ENCODE measurements at places on chromosomes 2 and 18.

DNA sequence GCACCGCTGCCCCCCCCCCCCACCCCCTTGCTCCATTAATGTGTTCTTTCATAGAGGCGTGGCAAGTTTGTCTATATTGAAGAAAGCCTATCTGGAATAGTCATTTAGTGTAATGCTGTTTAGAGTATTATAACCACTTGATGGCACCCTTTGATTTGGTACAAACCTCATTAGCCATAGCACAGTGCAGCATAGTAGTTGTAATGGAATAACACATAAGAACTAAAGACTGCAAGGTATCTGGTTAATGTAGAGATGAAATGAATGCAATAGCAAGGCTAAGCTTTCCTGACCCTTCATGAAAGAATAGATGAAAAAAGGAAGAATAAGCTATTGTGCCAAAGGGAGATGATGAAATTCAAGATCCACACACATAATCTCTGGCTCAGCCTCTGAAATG is 81.9 kb downstream of the EHBP1 start:
- no peak for DNase-seq

DNA sequence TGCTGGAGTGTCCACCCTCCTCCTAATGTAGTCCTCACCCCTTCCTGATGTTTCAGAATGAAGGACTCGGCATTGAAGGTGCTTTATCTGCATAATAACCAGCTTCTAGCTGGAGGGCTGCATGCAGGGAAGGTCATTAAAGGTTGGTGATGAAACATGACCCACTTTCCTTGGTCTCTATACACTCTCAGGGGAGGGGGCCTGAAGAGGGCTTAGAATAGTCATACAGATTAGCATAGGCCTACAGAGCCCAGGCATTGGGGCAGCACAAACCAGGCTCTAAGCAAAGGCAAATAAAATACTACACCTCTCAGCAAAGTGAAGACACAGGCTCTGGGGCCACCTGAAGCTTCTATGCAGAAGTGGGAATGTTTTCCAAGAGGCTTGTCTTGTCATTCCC is 1.8 kb downstream of the IL36RN start:
- no peak for DNase-seq

GRCh38 chr2:177731384-177731783 is 338.8 kb downstream of the AGPS start:
- DNase-seq, result no peak

DNA sequence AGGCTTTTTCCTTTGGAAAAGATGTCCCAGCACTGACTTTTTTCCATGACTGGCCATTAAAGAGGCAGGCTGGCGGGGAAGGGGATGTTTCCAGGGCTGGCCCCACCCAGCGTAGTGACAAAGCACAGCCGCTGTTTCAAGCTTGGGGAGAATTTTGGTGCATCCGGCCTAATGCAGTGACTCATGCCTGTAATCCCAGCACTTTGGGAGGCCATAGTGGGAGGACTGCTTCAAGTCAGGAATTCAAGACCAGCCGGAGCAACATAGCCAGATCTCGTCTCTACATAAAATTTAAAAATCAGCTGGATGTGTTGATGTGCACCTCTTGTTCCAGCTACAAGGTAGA is 78.0 kb upstream of the SH3BP4 start:
- DNase-seq, result no peak

GRCh38 chr18:34626404-34627136 is 83.5 kb upstream of the DTNA start:
- no peak for DNase-seq

- DNase-seq, result no peak
These were observed 12.1 kb upstream of the MAPRE2 start for GRCh38 chr18:35029103-35029502.

DNA sequence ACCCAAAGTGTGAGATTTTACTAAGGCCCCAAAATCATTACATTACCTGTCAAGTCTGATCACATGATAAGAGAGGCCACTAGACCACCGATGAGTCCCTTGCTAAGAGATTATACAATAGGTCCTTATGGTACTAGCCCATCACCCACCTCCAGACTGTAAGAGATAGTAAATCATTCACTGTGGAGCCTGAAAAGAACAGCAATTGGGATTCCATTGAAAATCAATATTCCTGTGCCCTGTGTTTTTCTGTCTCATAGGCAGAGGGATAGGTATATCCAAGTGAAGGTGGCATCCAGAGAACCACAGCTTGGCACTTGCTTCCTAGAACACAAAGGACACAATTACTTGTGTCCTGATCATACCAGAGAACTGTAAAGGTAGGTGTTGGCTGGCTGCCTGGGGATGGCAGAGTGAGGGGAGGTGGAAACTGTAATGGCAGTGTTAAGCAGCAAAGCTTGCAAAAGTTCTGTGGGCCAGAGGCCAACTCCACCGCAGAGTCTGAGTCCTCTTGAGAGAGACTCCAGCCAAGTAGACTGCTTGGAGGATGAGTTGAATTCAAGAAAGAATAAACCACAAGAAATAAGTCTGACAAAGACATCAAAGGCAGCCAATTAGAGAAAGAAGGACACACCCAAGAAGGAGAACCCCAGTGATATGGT is 102.0 kb upstream of the PIEZO2 start:
- DNase-seq, result no peak

- no peak for DNase-seq
These were observed 40.4 kb upstream of the C1D start for GRCh38 chr2:68103030-68103708.

- no peak for DNase-seq
These were observed 20.5 kb downstream of the PUM2 start for GRCh38 chr2:20330192-20330591.

- no peak for DNase-seq
These were observed 146.3 kb downstream of the GALR1 start for GRCh38 chr18:77395953-77396352.

- DNase-seq, result no peak
These were observed 120.4 kb upstream of the TLK1 start for GRCh38 chr2:171281110-171281509.

DNA sequence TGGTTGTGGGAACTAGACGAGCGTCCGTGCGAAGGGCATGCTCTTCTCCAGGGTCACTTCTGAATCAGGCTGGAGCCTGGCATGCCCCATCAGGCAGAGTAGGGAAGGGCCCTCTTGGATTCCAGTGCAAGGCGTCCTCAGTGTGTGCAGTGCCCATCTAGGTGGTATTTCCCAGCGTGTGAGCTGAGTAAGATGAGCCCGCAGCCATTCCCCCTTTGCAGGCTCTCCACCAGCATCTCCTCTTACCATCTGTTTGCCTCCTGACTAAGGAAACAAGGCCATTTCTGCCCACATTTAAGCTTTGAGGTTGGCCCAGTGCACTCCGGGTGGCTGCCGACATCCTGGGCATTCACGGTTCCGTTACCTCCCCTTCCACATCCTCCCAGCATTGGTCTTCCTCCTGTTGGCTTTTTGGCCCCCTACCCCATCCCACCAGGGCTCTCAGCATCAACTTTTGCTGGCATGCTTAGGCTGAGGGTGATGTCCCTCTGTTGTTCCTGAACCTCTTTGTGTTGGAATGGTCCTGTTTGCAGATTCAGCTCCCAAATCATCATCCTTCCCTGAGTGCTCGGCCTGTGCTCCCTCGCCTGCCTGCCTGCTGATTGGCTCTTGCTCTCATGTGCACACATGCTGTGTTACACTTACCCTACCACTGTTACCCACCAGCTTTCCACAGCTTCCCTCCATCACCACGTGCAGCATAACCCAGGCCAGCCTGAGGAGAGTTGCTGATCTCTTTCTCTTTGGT is 11.8 kb downstream of the CEP68 start:
- DNase-seq, result no peak

- DNase-seq, result no peak
These were observed 71.8 kb downstream of the ID2 start for GRCh38 chr2:8753609-8754008.

DNA sequence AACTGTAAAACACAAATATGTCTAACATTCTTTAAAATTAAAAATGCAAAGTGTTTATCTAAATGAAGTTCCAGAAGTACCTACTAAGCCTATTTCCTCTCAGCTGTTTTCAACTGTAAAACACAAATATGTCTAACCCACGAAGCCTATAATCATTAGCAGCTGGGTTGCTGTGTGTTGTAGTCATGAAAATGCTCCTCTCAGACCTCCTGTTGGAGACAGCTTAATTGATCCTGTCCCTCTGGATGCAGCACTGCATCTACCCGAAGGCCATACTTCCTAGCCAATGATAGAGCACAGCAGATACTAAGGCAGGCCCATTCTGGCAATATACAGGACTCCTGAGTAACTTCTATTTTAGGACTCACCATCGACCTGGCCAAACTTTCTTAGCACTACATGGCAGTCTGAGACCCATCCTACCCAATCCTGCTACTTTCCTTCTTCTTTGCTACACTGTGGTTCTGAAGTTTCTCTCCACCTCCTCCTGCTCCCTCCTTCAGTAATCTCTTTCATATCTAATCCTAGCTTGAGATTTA is 92.5 kb upstream of the RBBP8 start:
- DNase-seq, result no peak

DNA sequence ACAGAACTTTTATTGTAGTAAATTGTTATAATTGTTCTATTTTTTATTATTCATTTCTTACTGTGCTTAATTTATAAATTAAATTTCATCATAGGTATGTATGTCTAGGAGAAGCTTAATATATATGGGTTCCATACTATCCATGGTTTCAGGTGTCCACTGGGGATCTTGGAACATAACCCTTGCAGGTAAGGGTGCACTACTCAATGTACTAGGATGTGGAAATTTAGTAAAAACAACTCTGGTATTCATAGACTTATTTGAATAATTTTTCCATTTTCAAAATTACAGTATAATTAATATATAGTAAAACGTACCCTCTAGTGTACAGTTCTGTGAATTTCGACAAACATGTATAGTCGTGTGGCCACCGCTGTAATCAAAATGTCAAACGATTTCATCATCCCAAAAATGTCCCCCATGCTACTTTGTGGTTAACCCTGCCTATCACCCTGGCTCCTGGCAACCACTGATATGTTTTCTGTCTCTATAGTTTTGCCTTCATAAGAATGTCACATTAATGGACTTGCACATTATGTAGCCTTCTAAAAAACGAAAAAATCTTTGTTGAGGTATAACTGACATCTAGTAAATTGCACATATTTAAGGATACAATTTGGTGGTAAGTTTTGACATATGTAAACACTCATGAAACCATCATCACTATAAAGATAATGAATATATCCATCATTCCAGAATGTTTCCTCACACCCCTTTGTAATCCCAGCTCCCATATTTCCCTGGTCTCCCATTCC is 45.7 kb downstream of the ARL5A start:
- DNase-seq, result no peak

GRCh38 chr18:37270038-37270665 is 295.4 kb downstream of the CELF4 start:
- peak; percentile 72 for DNase-seq

DNA sequence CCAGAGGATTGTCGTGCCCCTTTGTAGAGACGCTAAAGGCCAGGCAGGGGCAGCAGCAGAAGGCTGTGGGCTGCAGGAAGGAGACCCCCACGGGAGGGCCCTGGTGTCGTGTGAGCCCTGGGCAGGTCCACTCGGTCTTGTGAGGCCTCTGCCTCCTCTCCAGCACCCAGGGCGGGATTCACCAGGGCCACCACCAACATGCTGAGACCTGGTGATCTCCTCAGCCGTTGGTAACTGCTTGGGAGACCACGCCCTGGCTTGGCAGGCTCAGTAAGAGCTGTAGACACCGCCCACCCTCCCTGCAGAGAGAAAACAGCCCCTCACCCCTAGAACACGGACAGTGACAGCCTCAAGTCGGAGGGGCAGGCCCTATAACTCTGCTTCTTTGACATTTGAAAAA is 21.1 kb downstream of the MBP start:
- no peak for DNase-seq

- peak; percentile 67 for DNase-seq
These were observed 616 bp downstream of the RNPEPL1 start for GRCh38 chr2:240568678-240569522.

GRCh38 chr2:115624332-115624731 is 1181.9 kb downstream of the DPP10 start:
- no peak for DNase-seq

DNA sequence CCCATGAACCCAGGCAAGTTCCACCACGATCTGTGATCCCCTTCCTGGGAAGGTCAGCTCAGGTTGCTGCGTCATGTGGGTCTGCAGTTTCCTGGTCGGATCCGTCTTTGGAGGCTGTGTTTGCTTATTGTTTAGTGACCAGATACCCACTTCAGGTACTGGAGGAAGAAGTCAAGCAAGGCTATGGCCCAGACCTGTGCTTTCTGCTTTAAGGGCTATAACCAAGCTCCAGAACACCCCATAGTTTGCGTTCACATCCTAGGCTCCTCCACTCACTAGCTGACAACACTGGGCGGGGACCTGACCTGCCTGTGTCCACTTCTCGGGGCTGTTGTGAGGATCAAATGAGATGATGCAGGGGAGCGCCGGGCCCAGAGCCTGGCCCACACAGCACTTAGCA is 44.0 kb downstream of the MAL start:
- no peak for DNase-seq

GRCh38 chr2:19330436-19330835 is 28.0 kb downstream of the OSR1 start:
- no peak for DNase-seq

- no peak for DNase-seq
These were observed 462.4 kb upstream of the ACVR2A start for GRCh38 chr2:147382322-147382948.

DNA sequence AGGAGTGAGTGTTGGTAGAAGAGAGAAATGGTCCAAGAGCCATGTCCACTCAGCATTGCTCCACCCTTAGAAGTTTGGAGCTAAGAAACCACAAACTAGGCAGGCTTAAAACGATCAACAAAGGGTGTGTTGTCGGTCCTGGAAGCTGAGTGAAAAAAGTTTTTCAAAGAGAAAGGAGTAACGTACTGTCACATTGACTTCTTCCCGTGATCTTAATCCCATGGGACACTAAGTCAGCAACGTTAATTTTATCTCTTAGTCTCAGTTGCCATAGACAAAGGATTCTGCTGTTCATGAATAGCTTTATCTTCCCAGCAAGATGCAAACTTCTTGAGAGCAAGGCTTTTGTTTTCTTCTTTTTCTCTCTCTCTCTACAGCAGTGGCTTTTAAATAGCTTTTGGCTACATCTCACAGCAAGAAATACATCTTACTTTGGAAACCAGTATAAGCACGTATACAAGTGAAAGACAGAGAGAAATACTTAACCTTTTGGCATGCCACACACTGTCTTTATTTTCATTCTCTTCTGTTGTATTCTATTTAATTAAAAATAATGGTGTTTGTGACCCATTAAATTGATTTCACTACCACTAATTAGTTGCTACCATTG is 377.4 kb downstream of the TGIF1 start:
- DNase-seq, result no peak

DNA sequence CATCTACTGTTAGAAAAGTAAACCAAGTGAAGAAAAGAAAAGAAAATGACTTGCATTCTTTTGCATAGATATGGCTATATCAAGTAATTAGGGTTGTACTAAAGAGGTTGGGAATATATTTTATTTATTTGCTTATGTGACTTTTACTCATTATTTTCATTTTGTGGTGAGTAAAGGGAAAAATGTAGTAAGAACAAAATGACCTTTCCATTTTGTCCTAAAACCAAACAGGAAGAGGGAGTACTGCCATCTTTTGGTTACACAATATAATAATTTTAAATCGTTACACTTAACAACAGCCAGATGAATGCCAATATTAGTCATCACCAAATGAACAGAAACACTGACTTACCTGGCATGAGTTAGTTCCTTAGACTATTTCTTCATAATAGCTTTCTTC is 47.3 kb upstream of the NDUFV2 start:
- no peak for DNase-seq
